ENCODE measurements at places on chromosomes 13 and 19. TPM values are rescaled to one million over a fixed set of nuclear protein-coding genes. Genes with fewer than 3 reads are reported as not detected.

SMIM24 gene
- total RNA-seq: not detected

KLK12 gene
- total RNA-seq: not detected

SBK3 gene
- total RNA-seq: 0.25 TPM

CKAP2 gene
- 9.2 TPM for total RNA-seq

BSG gene
- total RNA-seq: 239 TPM

IGFL4 gene
- 0.74 TPM for total RNA-seq

ZNF8 gene
- total RNA-seq: 5.1 TPM

ZNF135 gene
- total RNA-seq: 4.3 TPM

VAV1 gene
- not detected for total RNA-seq

PPFIA3 gene
- 2.4 TPM for total RNA-seq

PRKCG gene
- total RNA-seq: not detected

PEG3 gene
- total RNA-seq: 0.49 TPM

KBTBD6 gene
- total RNA-seq: 9.4 TPM

CERS1 gene
- total RNA-seq: 1.1 TPM

ZNF546 gene
- 7.1 TPM for total RNA-seq

ZNF222 gene
- 7.9 TPM for total RNA-seq

SPRY2 gene
- 4.6 TPM for total RNA-seq

PBX4 gene
- total RNA-seq: 0.33 TPM

ZNF582 gene
- total RNA-seq: 5.4 TPM

GAS6 gene
- 45.1 TPM for total RNA-seq

NXNL1 gene
- total RNA-seq: not detected

C1QTNF9B gene
- total RNA-seq: not detected

HSD11B1L gene
- 17.2 TPM for total RNA-seq

KCTD12 gene
- total RNA-seq: 62.6 TPM

BRME1 gene
- total RNA-seq: 1.5 TPM

LGALS14 gene
- not detected for total RNA-seq

CYP4F8 gene
- not detected for total RNA-seq

C19orf73 gene
- 0.54 TPM for total RNA-seq

MBD3L3 gene
- not detected for total RNA-seq

PABPC3 gene
- total RNA-seq: 0.08 TPM

LYPD3 gene
- 0.36 TPM for total RNA-seq

ZNF772 gene
- 6.4 TPM for total RNA-seq

FKRP gene
- 13.2 TPM for total RNA-seq

PCCA gene
- 23.8 TPM for total RNA-seq

ZNF723 gene
- not detected for total RNA-seq

TNNI3 gene
- total RNA-seq: not detected

SLITRK6 gene
- 0.18 TPM for total RNA-seq

COL4A1 gene
- 43.7 TPM for total RNA-seq

TINCR gene
- 0.08 TPM for total RNA-seq

ZNF439 gene
- total RNA-seq: 2.8 TPM

JUNB gene
- total RNA-seq: 87.9 TPM

INAFM1 gene
- total RNA-seq: 2.3 TPM

JSRP1 gene
- 0.27 TPM for total RNA-seq

LILRA1 gene
- not detected for total RNA-seq

MCEMP1 gene
- not detected for total RNA-seq

LILRB2 gene
- total RNA-seq: not detected

TIMM44 gene
- total RNA-seq: 40.7 TPM

GRIN2D gene
- 1.2 TPM for total RNA-seq

NUMBL gene
- total RNA-seq: 251 TPM
